T-helper 17 cell (primary cell): ENCODE measurements at places on chromosomes 12 and 14.

DNA sequence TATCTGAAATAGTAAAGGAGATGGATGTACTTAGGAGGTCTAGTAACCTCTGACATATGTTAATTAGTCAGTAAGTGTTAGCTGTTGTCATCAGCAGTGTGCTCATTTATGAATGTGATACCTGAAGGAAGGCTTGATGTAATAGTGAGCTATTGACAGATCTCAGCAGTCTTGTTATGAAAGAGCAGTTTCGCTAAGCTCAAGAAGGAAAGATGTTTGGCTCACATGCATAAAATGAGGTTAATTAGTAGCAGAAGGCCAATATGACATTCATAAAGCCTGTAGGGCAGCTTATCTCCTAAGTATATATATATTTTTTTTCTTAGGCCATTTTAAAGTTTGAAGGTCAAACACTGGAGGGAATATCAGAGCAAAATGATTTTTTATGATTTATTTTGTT lies 2.8 kb downstream of the FAM234B start:
- no peak for DNase-seq

GRCh38 chr14:56049536-56049935 lies 68.7 kb upstream of the PELI2 start:
- no peak for DNase-seq

DNA sequence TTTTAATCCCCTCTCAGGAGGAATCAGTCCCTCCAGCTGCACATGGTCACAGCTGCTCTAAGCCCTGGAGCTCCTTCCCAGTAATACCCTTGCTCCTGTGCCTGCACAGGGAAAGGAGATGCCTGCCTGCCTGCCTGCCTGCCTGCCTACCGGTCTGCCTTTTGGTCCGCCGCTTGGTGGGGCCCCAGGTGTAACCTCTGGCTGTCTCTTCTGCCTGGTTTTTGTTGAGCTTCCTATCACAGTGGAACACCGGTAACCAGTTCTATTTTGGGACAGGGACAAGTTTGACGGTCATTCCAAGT lies 99.8 kb downstream of the DAD1 start:
- DNase-seq = no peak

DNA sequence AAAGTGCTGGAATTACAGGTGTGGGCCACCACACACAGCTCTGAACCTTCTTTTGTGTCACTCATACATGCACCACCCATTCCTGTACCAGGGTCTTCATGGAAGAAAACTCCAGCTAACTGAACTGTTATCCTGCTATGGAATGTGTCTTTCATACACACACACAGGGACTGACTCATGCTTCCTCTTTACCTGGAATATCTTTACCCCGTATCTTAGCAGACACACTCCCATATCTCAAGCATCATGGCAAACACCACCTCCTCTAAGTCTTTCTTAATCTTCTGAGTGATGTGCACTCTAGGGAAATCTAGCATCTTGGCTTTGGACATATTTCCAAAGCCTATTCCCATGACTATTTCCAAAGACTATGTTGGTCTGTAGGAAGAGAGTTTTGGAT lies 35.0 kb upstream of the DTX1 start:
- DNase-seq = no peak

- DNase-seq = no peak
These were observed 348.1 kb upstream of the RPL10L start for GRCh38 chr14:46999661-47000060.

DNA sequence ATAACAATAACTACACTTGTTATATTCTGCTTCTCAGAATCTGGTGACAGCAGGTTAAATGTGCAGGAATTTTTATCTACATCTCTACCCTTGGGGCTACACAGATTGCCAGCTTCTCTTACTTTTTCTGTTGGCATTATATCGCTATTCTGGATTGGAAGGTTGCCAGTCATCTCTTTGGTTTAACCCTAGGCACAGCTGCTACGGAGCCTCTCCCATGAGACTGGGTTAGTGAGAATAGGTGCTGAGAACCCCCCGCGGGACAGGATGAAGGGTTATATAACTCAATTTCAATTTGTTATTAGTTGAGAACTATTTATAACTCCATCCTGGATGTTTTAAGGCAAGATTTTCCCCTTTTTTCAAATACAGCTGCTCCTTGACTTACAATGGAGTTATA lies 73.1 kb downstream of the ACADS start:
- DNase-seq = no peak

- DNase-seq = peak; percentile 18
These were observed 11.1 kb upstream of the KRT1 start for GRCh38 chr12:52691076-52691840.
